Anterior cingulate cortex (tissue), 58 donors: ENCODE measurements at places on chromosomes 12 and 14.

- no peak for DNase-seq
Measured at GRCh38 chr12:132181570-132182200, 37.4 kb downstream of the NOC4L start.

GRCh38 chr12:13390381-13390861 lies 193.9 kb downstream of the EMP1 start:
- peak; percentile 86 for DNase-seq

- no peak for DNase-seq
Measured at GRCh38 chr12:52066346-52067080, 3.3 kb upstream of the ATG101 start.

GRCh38 chr14:104968541-104969401 lies 9.4 kb downstream of the AHNAK2 start:
- DNase-seq = no peak

- no peak for DNase-seq
Measured at GRCh38 chr14:89641495-89642175, 224.6 kb upstream of the FOXN3 start.

- DNase-seq = no peak
Measured at GRCh38 chr12:126708492-126708896, 1558.5 kb upstream of the TMEM132C start.

DNA sequence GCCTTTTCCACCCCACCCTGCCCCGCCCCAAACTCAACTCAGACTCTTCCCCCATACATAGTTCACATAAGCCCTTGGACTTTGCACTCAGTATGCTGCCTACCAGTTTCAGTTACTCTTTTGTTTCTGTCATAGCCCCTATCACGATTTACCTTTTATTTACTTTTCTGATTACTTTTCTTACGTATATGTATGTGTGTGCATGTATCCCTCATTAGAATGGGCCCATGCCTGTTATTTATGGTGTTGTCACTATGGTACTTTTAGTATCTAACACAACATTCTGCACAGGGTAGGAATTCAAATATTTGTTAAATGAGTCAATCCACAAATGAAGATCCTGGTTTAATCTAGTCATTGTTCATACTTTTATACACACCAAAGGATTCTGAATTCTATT lies 16.5 kb upstream of the LUM start:
- no peak for DNase-seq

DNA sequence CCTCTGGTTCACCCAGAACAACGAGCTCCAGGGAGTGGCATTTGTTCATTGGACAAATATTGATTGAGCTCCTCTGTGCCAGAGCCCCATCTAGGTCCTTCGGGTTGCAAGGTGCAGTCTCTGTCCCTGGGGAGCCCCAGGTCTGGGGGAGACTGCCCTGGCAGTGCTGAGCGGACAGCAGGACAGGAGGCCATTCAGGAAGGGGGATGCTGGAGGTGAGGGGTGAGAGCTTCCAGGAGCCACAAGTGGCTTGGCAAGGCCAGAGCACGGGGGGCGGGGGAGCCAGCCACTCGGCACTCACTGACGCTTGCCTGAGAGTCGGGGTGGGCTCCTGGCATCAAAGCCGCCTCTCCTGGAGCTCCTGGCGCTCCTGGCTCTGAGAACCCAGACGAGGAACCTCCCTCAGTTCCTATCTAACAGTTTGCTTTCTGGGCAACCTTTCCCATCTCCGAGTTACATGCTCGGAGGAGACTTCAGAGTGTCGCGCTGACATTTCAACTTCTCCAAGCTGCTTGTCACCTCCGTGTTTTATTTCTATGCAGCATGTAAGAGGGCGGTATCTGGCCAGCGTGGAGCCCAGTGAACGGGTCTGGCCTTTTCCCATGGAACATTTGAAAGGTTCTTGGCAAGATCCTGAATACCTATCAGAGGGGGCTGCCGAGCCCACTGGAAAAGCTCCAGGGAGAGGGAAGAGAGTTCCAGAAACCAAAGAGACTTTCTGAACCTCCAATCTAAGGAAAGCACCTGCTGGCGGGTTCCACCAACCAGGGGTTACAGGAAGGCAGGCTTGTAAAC lies 62.0 kb upstream of the BCL11B start:
- DNase-seq = no peak

GRCh38 chr12:47473091-47473490 lies 232.7 kb downstream of the RPAP3 start:
- no peak for DNase-seq

- DNase-seq = no peak
Measured at GRCh38 chr14:104357689-104358527, 219.5 kb downstream of the KIF26A start.

GRCh38 chr12:15721316-15722115 lies 67.7 kb downstream of the EPS8 start:
- no peak for DNase-seq

DNA sequence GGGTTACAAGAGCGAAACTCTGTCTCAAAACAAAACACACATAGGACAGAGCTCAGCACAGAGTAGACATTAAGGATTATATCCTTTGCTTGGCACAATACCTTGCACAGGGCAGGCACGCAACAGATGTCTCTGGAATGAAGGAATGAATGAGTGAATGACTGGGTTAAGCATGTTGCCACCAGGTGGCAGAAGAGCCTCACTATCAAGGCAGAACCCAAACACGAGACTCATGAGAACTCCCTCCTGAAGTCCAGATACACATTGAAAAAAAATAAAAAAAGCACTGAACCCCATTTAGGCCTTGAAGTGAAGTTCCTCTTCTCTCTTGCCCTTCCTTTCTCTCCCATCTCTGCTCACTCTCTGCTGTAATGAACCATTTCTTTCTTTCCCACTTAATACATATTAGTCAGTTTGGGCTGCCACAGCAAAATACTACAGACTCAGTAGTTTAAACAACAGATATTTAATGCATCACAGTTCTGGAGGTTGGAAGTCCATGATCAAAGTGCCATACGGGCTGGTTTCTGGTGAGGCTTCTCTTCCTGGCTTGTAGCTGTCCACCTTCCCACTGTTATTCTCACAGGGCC lies 26.6 kb upstream of the LTA4H start:
- peak; percentile 43 for DNase-seq

GRCh38 chr12:101557094-101557493 lies 37.7 kb upstream of the MYBPC1 start:
- no peak for DNase-seq

- DNase-seq = no peak
Measured at GRCh38 chr14:71103662-71104484, 196.6 kb downstream of the PCNX1 start.

- DNase-seq = no peak
Measured at GRCh38 chr12:34219046-34219770, 196.9 kb downstream of the ALG10 start.

GRCh38 chr14:94421316-94421715 lies 31.3 kb downstream of the SERPINA11 start:
- no peak for DNase-seq

DNA sequence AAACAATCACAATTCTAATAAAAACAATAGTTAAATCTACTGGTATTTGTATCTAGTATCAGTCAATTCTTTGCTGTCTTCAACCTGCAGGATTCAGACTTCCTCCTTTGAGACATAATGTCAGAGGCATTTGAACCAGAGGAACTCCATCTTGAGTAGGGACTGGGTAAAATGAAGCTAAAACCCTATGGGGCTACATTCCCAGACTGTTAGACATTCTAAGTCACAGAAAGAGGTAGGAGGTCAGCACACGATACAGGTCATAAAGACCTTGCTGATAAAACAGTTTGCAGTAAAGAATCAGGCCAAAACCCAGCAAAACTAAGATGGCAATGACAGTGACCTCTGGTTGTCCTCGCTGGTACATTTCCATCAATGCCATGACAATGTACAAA lies 48.2 kb upstream of the MAP3K9 start:
- DNase-seq = no peak

- no peak for DNase-seq
Measured at GRCh38 chr12:68482660-68483059, 128.0 kb upstream of the RAP1B start.

DNA sequence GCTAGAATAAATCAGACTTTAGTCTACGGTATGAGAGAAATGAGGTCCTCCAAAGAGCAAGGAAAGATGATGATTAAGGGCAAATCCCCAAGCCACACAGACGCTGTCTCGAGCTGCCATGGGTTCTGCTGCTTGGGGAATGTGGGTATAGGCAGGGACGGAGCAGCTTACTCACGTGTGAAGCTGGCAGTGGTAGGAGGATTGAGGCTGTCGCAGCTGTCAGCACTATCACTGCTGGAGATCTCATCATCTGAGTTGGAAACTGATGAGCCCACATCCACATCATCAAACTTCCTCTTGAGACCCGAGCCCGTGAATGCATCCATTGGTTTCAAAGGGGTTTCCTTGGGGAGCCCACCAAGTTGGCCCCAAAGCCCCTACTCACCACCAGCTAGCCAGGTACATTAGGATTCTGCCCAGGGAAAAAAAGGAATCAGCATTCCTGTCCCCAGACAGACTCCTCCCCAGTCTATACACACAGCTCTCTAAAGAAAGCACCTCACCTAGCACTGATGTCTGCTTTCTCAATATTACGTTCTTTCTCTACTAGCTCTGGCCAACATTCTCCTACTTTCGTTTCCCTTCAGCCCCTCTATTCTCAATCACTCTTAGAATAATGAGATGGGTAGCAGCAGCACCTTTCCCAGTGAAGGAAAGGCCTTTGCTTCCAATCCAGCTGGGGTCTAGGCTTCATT lies 7.0 kb downstream of the CSRNP2 start:
- DNase-seq = no peak

DNA sequence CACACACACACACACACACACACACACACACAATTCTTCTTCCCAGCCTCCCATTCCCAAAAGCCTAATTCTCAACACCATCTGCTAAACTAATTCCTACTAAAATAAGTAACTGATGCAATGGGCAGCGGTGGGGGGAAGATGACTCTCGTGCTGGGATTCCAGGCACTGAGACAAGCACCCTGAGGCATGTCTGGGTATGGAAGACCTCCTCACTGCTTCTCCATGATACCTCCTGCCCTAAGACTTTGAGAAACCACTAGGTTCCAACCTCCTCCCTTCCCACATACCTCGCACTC lies 789 bp upstream of the VWF start:
- DNase-seq = no peak

DNA sequence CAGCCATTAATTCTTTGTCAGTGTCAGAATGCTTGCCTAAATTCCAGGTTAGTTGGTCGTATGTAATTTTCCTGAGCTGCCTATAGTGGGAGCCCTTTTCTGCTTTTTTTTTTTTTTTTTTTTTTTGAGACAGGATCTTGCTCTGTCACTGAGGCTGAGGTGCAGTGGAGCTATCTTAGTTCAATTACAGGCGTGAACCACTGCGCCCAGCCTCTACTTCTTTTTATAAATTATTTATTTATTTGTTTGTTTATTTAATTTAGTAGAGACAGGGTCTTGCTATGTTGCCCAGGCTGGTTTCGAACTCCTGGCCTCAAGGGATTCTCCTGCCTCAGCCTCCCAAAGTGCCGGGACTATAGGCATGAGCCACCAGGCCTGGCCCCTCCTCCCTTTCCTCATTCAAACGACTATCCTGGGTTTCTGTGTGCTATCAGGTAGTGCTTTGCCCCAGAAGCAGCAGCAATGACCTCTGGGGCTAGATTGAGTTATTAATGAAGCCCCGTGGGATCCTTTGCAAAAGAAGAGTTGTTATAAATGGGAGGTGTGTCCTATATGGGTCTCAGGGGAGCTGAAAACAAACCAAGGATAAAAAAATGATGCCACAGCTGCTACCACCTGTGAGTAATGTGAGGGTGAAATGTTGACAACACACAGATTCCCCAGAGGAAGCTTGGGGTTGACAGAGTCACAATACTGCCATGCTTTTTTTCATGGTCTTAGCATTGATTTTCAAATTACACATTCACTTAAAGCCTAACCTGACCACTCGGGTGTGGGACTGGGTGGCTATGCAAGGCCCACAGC lies 34.6 kb upstream of the NFKBIA start:
- DNase-seq = no peak

DNA sequence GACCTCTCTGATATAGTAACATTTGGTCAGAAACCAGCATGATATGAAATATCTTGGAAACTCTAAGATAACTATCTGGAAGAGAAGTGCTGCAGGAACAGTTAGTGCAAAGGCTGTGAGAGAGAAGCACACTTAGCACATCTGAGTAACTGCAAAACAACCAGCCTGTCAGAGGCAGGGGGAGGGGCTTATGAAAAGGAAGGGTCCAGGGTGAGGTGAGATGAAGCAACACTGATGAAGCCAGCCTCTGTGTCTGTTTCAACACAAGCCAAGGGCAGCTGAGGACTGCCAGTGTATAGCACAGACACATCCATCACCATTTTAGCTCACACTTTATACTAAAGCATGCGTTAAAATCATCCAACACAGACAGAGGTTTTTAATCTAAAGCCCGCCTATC lies 37.4 kb upstream of the OVCH1 start:
- DNase-seq = no peak

GRCh38 chr12:111407377-111408115 lies 1.8 kb downstream of the SH2B3 start:
- DNase-seq = no peak

GRCh38 chr14:75273272-75274049 lies 5.2 kb upstream of the FOS start:
- DNase-seq = no peak
